ENCODE measurements at places on chromosomes 3 and 15. TPM values are rescaled to one million over a fixed set of nuclear protein-coding genes. Genes with fewer than 3 reads are reported as not detected.

GRCh38 chr15:36874930-36875329, 225.4 kb downstream of the MEIS2 start:
- no peak for DNase-seq

- no peak for DNase-seq
Measured at GRCh38 chr3:58384381-58385090, 49.1 kb downstream of the PDHB start.

- peak; percentile 50 for DNase-seq
Measured at GRCh38 chr3:190566043-190566933, 52.4 kb downstream of the IL1RAP start.

SLCO3A1 gene
- total RNA-seq: 66.2 TPM

DNA sequence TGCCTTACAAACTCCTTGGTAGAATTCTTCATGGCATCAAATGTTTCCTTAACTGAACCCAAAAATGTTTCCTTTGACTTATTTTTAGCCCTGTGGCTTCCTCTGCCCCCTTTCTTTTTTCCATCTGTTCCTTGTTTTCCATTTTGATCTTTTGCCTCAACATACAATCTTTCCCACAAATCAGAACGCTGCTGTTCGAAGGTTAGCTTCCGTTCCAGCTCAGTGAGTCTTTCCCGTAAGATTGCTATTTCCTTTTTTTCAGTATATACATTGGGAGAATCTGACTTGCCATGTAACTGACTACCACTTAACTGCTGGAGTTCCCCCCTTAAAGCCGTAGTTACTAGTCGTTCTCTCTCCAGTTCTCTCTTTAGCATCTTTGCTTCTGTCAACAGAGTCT, 41.2 kb downstream of the PIGB start:
- no peak for DNase-seq

GRCh38 chr3:188233320-188233719, 79.4 kb downstream of the LPP start:
- DNase-seq: no peak

DNA sequence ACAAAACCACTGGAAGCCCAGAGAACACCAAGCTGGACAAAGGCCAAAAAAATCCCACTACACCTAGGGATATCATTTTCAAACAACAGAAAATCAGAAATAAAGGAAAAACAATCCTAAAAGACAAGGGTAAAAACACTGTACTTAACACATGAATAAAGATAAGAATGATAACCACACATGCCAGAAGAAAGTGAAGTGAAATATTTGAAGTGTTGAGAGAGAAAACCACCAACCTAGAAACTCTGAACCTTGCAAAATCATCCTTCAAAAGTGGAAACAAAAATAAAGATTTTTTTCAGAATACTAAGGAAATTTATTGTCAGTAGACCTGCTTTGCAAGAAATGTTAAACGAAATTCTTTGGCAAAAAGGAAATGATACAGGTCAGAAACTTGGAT, 45.1 kb downstream of the KPNA1 start:
- no peak for DNase-seq

DNA sequence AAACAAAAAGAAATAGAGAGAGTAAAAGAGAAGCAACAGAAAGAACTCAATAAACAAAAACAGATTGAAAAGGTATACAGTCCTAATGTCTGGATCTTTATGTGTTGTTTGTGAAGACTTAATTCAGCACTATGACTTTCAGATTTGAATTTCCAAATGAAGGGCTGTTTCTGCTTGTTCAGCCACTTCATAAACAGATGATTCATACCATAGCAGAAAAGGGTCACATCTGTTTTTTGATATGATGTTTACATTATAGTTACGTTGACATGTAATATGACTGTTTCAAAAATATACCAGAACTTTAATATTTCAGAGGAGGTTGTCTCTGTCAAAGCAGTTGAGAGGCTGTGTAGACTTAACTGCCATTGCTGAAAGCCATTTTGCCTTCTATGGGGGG, 24.1 kb downstream of the ASB14 start:
- no peak for DNase-seq

NEK10 gene
- 1.4 TPM for total RNA-seq

GRCh38 chr3:76429581-76430177, 610.2 kb upstream of the ROBO2 start:
- DNase-seq: peak; percentile 7

DNA sequence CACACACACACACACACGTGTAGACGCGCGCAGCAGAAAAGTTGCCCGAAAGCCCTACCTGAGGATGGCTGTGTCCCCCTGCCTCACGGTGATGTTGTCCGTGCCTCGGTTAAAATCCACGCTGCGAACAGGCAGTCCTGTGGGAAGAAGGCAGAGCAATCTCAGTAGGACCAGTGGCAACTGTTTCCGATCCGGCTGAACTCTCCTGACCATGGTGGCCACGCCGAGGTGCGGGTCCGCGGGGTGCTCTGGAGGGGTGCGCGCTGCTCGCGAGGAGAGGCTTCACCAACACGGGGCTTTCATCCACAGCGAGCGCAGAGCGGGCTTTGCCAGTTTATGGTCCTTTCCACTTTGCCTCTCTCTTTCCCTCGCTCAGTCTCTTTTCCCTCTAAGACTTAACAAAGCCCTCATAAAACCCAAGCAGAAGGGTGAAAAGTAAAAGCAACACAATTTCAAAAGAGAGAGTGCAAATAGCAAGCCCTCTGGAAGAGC, 422 bp downstream of the LSAMP start:
- DNase-seq: no peak

- DNase-seq: peak; percentile 76
Measured at GRCh38 chr3:32238453-32239306, at the start of gene CMTM8. TSS of gene CMTM8 (plus strand) at chr3:32238680. CDS start at chr3:32238973, 293 bp downstream.

GOLGA6L2 gene
- total RNA-seq: not detected

DNA sequence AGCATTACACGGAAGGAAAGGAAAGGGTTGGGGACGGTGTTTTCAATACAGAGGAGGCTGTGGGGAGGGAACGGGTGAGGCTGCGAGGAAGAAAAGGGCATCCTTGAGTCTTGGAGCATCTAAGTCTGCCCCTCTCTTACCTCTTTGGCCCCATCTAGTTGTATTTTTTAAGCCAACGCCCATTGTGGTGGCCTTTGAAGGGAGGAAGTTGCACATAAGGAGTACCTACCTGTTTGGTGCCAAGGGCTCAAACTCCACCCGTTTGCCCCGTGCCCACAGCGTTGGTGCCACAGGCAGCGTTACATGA, 146.1 kb upstream of the UMPS start:
- no peak for DNase-seq

DNA sequence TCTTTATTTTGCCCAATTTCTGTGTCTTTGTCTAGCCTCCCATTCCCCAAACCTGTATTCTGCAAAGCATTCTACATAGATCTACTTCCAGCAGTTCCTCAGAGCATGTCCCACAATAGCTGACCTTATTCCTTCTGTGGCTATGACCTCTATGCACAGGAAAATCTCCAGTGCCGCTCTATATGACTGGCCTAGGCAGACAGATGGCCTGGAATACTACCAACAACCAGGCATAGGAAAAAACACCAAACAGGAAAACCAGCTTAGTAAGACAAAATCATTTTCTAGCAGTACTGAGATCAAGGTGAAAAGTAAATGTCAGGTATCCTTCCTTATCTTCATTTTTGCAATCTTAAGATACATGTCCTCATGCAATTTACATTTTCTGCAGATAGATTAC, 1115.0 kb downstream of the IGSF11 start:
- no peak for DNase-seq

DNA sequence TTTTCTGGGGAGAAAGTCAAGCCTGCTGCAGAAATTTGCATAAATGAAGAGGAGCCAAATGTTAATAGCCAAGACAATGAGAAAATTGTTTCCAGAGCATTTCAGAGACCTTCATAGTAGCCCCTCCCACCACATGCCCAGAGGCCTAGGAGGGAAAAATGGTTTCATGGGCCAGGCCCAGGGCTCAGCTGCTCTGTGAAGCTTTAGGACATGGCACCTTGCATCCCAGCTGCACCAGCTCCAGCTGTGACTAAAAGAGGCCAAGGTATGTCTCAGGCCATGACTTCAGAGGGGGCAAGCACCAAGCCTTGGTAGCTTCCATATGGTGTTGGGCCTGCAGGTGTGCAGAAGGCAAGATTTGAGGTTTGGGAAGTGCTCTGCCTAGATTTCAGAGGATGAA, 258.8 kb upstream of the SATB1 start:
- DNase-seq: no peak

TF gene
- total RNA-seq: 7.1 TPM

DNA sequence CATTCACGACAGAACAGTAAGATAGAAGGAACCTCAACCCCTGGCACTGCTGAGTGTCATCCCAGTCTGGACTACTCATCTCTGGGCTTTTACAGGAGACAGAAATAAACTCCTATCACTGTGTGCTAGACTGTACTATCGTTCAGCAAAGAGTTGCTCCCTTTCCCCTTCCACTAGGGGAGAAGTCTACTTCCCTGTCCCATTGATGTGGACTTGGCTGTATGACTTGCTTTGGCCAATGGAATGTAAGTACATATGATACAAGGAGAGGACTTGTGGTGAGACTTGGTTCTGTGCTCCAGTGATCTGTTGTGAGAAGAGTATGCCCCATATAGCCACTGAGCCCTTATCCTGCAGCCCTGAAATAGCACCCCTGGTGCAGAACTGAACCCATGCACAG, 5.3 kb upstream of the KIF7 start:
- no peak for DNase-seq

HDDC3 gene
- total RNA-seq: 20.5 TPM

GRCh38 chr15:73594109-73594508, 39.1 kb downstream of the NPTN start:
- DNase-seq: no peak

HRG gene
- not detected for total RNA-seq

MESP2 gene
- not detected for total RNA-seq

DNA sequence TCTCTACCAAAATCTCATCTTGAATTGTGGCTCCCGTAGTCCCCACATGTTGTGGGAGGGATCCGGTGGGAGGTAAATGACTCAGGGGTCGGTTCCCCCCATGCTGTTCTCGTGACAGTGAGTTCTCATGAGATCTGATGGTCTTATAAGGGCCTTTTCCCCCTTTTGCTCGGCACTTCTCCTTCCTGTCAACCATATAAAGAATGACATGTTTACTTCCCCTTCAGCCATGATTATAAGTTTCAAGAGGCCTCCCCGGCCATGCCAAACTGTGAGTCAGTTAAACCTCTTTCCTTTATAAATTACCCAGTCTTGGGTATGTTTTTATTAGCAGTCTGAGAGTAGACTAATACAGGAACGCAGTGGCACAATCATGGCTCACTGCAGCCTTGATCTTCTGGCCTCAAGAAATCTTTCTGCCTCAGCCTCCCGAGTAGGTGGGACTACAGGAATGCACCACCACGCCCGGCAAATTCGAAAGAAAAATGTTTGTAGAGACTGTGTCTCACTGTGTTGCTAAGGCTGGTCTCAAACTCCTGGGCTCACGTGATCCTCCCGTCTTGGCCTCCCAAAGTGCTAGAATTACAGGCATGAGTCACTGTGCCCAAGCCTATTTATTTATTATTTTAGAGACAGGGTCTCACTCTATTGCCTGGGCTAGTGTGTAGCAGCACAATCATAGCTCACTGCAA, 101.0 kb downstream of the ATP10A start:
- no peak for DNase-seq

CAND2 gene
- total RNA-seq: 15.3 TPM

GRCh38 chr15:28260722-28261121, 61.3 kb downstream of the HERC2 start:
- no peak for DNase-seq

DNA sequence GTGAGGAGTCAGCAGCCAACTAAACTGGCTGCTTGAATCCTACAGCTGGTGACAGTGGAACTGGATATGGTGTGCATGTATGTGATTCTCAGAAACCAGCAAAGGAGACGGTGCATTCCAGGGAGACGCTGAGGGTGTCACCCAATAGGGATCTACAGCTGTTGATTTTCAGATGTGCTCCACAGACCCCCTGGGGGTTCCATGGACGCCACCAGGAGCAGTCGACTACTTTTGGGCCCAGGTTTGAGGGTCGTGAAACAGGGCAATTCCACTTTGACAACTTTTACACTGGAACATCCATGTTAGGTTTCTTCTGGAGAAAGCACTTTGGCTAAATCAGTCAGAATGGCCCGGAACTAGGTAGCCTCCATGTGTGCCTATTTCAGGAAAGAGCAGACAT, 71.5 kb upstream of the MEX3B start:
- DNase-seq: no peak

DNA sequence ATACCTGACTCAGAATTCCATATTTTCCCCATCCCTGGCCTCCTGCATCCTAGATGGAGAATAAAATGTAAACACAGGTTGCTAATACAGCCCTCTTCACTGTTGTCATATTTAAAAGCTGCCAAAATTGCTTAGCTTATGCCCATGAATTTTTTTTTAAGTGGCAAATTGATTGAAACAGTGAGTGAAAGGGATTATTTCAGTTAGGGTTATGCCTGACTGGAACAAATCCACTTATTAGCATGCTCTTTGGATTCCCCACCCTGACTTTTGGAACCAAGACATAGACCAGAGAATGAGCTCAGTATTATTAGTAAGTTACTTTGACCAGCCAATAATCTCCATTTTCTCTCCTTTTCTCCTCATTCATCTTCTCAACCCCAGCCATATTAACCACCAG, 244.7 kb downstream of the FEZF2 start:
- DNase-seq: no peak

DNA sequence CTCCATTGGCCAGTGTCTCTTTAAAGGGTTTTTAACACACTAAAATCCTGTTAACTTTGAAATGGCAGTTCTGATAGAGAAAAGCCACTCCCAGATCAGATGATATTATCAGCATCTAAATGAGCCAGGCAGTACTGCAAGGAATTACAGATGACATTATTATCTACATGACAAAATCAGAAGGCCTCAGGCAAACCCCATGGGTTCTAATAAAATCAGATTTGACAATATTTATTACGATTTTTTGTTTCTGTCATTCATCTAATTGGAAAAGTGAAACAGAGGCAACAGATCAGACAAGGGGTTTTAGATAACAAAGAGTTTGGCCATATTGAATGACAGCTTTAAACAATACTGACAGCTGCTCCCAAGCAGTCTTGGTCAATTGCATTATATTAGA, 112.7 kb downstream of the FEZF2 start:
- no peak for DNase-seq

- no peak for DNase-seq
Measured at GRCh38 chr3:62101488-62101887, 271.9 kb downstream of the FEZF2 start.

SLC2A2 gene
- total RNA-seq: not detected

- peak; percentile 48 for DNase-seq
Measured at GRCh38 chr3:50156549-50157493, 1.7 kb downstream of the SEMA3F start.

CCR9 gene
- 0.14 TPM for total RNA-seq

GRCh38 chr3:98041350-98041749, 6.2 kb upstream of the GABRR3 start:
- DNase-seq: no peak

DNA sequence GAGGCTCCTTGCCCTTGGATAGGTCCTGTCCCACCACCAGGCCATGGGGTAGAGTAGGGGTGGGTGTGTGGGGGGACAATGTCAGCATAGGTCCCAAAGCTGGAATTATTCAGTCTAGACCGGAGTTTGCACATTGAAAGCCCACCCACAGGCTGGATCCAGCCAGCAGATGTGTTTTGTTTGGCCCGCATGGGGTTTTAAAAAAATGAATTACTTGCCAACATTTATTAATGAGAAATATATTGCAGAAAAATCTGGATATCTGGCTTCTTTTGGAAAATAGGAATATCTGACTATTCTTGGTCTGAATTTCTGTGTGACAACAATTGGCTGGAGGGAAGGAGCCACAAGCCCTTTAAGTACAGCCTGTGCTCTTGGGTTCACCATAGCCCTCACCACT, 17.3 kb upstream of the LRIG1 start:
- no peak for DNase-seq

GRAMD1C gene
- total RNA-seq: 24.5 TPM

CDC25A gene
- 7.6 TPM for total RNA-seq

MME gene
- total RNA-seq: 0.95 TPM

- no peak for DNase-seq
Measured at GRCh38 chr3:30611613-30612436, 5.4 kb downstream of the TGFBR2 start.

Data from transverse colon (tissue), 4 donors.